Natural killer cell (primary cell): ENCODE measurements at places on chromosomes 16 and 17. TPM values are rescaled to one million over a fixed set of nuclear protein-coding genes. Genes with fewer than 3 reads are reported as not detected.

ENPP7 gene
- total RNA-seq = 0.95 TPM

GRCh38 chr17:596287-596686, 118.4 kb downstream of the VPS53 start:
- H3K4me3 ChIP-seq = no peak overlapping the region
- H3K27ac ChIP-seq = no peak overlapping the region
- DNase-seq = no peak
- H3K27me3 ChIP-seq = no peaks in the 10 kb centered on the region
- peaks cover 9% of the 10 kb centered on the region for H3K36me3 ChIP-seq

DNA sequence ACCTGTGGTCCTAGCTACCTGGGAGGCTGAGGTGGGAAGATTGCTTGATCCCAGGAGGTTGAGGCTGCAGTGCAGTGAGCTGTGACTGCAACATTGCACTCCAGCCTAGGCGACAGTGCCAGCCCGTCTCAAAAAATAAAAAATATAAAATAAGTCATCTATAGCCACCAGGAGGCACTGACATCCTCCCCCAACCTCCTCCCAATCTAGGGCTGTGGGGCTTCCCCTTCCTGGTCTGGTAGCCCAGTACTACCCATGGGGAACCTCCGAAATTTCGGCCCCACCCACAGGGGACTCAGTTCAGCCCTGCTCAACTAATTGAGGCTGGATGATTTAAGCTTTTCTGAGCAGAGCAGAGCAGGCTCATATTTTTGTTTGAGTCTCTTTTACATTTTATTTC, 3.2 kb downstream of the ZSCAN10 start:
- no peaks in the 10 kb centered on the region for H3K36me3 ChIP-seq
- H3K27ac ChIP-seq = peak overlapping the region; percentile 61
- no peak overlapping the region for H3K4me3 ChIP-seq
- peaks cover 38% of the 10 kb centered on the region for H3K4me1 ChIP-seq
- no peaks in the 10 kb centered on the region for H3K27me3 ChIP-seq

- no peak for DNase-seq
- H3K36me3 ChIP-seq = no peaks in the 10 kb centered on the region
- H3K4me3 ChIP-seq = no peak overlapping the region
- H3K4me1 ChIP-seq = no peaks in the 10 kb centered on the region
Observed at GRCh38 chr17:15271741-15272140, 6.6 kb upstream of the PMP22 start.

DNA sequence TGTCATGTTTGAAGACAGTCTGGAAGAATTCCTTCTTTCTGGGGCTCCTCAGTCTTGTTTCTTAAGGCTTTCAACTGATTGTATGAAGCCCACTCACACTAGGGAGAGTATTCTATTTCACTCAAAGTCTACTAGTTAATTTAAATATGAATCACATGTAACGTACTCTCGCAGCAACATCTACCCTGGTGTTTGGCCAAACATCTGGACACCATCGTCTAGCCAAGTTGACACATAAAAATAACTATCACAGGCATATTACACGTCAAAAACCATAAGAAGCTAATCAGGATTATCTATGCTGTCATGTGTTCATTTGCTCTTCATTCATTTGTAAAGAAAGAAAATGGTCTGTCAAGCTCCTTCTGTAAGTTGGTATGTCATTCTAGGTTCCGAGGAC, 787.4 kb downstream of the KCNJ2 start:
- H3K27ac ChIP-seq = no peak overlapping the region
- no peaks in the 10 kb centered on the region for H3K27me3 ChIP-seq
- no peak overlapping the region for H3K4me3 ChIP-seq
- H3K4me1 ChIP-seq = no peaks in the 10 kb centered on the region
- DNase-seq = no peak
